Stimulated activated CD4-positive, alpha-beta T cell treated with anti-CD3 and anti-CD28 coated beads, Interleukin-12 subunit alpha, Interleukin-12 subunit beta, amount 100 ng/mL, for 24 hours (primary cell): ENCODE measurements at places on chromosomes 3 and 15.

DNA sequence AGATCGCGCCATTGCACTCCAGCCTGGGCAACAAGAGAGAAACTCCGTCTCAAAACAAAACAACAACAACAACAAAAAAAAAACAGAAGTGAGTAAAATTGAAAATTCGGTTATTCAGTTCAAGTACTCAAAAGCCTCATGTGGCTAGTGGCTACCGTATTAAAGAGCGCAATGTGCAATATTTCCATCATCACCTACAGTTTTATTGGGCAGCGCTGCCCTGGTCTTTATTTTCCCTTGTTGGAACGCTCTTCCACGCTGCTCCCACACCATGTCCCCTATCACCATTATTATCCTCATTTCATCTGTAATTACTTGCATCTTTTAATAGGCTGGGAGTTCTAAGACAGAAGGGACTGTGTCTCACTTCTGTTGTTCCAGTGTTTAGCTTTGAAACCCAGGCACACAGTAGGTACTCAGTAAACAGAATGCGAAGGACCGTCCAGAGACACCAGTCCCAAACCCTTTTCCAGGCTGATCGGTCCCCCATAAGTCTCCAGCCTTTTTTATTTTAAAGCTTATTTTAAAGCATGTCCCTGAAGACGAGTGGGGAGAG, 423 bp upstream of the HACD3 start:
- DNase-seq, result no peak

- DNase-seq, result peak; percentile 60
Observed at GRCh38 chr15:80999623-81000036, 1.1 kb upstream of the TLNRD1 start.

DNA sequence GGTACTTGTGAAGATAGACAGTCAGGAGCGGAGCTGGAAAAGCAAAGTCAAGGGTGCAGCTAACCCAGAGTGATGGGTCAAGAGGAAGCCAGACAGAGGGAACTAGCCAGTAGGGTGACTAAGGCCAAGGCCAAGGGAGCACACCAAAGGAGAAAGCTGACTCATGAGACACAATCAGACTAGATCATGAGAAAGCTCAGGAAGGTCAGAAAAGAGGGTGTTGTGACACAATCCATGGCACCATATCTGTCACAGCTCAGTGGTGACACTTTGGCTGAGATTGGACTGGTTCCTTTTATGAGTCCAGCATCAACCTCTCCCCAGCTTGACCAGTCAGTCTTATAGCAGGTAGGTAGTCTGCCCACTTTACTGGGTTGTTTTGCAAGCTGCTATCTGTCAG, 22.2 kb downstream of the P2RY1 start:
- DNase-seq, result no peak

GRCh38 chr3:197365586-197365985, 67.2 kb upstream of the DLG1 start:
- DNase-seq, result no peak

- no peak for DNase-seq
Observed at GRCh38 chr3:49620728-49621127, 53.4 kb upstream of the APEH start.

DNA sequence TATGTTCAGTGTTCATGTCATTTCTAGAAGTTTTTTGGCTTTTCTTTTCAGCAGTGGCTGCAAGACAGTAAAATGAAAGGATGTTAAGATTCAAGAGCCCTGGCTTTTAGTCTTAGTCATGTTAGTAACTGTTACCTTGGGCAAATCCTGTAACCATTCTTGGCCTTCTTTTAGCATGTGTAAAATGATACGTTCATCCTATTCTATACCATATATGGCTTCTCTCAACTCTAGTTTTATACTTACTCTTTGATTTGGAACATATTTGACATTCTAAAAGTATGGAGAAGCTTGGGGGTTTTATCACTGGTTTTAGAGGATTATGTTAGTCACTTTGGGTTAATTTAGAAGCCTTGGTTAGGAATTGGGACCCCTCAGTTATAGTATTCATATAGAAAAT, 20.1 kb downstream of the GTF2E1 start:
- DNase-seq, result no peak

- DNase-seq, result no peak
Observed at GRCh38 chr3:43005253-43005652, 26.1 kb downstream of the GASK1A start.

DNA sequence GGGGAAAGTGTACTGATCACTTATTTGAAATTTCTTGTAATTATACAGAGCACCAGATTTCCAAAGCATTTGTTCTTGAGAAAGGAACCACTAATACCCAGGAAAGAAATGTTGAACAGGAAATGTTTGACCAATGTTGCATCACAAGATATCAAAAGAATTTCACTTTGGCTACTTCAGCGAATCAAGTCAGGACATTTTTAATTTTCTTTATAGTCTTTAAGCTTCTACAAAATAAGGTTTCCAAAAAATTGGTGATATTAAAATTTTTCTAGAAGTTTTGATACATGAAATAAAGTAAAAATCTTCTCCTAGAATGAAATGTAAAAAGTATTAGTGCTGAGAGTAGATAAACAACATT, 421.9 kb downstream of the MECOM start:
- no peak for DNase-seq

DNA sequence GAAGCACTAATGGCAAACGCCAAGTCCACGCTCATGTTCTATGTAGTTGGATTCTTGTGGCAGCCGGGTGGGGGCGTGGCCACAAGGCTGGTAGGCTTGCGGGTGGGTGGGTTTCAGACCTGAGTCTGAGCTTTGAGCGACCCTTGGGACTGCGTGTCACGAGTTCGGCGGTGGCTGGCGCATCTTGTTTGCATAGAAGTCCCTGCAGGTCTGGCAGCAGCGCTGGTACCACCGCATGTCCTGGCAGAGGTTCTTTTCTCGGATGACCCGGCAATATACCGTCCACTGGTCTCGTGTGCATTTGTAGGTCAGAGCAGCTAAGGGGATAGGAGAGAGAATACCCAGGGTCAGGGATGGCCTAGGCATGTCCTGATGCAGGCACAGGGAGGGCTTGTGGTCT, 241.0 kb upstream of the LYSMD4 start:
- DNase-seq, result no peak

DNA sequence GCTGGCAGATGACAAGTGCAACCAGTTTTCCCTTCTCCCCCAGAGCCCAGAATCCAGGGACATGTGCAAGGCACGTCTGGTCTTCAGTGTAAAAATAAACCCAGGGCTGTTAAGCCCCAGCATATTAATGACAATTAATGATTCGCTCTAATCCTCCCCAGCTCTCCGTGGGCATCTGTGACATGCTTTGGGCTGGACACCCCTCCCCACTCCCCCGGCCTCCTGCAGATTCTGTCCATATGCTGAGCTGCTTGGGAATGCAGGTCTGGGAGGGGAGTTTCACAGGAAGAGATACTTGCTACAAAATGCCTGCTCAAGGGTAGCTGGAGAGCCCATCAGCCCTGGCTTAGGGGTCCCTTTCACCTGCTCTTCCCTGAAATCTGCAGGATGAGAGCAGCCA, 43.0 kb upstream of the NTRK3 start:
- no peak for DNase-seq

GRCh38 chr3:98968824-98969223, 67.3 kb upstream of the DCBLD2 start:
- no peak for DNase-seq

GRCh38 chr3:100913870-100914648, 79.2 kb downstream of the ABI3BP start:
- DNase-seq, result no peak

GRCh38 chr15:48388016-48388851, 57.0 kb downstream of the DUT start:
- no peak for DNase-seq

GRCh38 chr3:76687019-76687418, 352.9 kb upstream of the ROBO2 start:
- no peak for DNase-seq

GRCh38 chr3:150547045-150547741, 606 bp downstream of the EIF2A start:
- DNase-seq, result no peak

- DNase-seq, result no peak
Observed at GRCh38 chr3:36908647-36909180, 36.1 kb downstream of the TRANK1 start.

- no peak for DNase-seq
Observed at GRCh38 chr3:170864525-170865208, 5.3 kb downstream of the RPL22L1 start.

- no peak for DNase-seq
Observed at GRCh38 chr15:68582236-68582635, 3.4 kb downstream of the CORO2B start.

DNA sequence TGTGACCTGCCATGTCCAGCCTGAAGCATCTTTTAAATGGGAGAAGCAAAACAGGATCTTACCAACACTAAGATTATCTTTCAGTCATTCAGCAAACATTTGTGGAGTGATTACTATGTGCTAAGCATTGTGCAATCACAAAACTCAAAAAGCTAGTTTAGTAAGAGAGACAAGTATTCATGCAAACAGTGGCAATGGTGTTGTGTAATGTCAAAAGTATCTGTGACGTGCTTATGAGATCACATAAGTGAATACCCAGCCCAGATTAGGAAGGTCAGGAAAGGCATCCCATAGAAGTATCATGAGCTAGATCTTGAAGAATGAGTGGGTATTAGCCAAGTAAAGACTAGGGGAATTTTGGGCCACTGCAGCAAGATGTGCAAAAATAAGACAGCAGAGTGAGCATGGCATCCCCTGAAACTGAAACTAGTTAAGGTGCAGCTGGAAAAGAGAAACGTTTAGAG, 32.1 kb downstream of the SEC62 start:
- no peak for DNase-seq

- DNase-seq, result no peak
Observed at GRCh38 chr3:111954228-111954990, 24.4 kb upstream of the ABHD10 start.

GRCh38 chr3:46711760-46712159, 5.9 kb downstream of the PRSS50 start:
- DNase-seq, result no peak
